Stimulated activated naive CD4-positive, alpha-beta T cell treated with Interleukin-2 at 50 U/mL for 16 hours (primary cell): ENCODE measurements at places on chromosomes 7 and 10.
A peak's percentile ranks its signal among the peaks of the same experiment; 100 is the strongest.

DNA sequence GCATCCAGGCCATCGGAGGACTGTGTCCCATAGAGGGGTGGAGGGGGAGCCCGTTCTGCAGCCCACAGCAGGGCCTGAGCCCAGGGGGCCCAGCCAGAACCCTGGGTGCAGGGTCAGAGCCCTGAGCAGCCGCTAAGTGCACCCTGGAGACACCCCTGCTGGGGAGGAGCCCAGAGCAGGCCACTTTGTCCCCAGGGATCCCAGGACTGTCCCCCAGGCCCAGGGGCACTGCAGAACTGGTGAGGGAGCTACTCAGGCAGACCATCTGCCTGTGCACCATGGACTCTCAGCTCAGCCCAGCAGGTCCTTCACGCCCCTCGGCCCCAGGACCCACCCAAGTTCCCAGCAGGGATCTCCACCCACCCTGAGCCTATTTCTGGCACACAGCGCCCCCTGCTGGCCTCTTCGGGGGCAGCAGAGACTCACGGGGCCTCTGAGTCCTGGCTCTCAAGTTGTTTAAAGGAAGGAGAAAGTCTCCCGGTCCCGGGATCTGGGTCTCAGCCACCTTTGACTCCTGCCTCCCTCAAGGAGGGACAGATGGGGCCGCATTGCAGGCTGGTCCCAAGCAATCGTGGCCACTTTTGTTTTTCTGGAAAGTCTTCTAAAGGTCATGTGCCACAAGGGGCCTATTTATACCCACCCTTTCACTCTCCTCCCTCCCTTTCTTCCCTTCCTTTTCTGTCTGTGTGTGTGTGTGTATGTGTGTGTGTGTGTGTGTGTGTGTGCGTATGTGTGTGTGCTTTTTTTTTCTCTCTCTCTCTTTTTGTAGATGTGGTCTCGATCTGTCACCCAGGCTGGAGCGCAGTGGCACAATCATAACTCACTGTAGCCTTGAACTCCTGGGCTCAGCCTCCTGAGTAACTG lies 90.3 kb downstream of the MYL10 start:
- peak; percentile 5 for DNase-seq

DNA sequence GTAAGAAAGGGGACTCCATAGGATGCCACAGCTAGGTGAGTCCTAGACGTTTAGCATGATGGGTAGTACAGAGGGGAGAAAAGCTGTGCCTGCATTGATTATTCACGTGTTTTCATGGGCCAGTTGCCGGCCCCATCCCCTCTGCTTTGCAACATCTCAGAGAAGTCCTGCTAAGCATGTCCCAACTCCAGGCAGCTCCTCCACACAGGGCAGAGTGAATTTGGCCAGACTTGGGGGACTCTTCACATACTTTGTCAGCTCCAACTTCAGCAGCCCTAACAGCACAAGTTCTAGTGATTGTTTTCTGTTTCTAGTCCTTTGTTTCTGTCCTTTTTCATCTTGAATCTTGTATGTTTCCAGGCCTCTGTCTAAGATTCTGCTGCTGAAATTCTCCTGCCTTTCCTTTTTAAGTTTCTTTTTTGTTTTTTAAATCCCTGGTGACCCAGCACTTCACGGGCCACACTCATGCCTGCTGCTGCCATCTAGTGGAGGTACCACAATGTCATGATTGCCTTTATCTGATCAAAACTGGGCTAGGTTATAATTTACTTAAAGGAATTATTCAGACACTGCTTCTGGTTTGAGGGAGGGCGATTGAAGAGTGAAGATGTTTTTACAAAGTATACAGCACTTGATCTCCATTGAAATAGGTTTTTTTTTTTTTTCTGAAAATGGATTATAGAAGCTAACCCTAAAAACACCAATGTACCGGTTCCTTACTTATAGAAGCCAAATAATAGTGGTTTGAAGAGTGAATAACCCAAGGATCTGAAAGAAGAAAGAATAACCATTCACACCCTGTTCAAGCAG lies 276.9 kb downstream of the CSTF2T start:
- peak; percentile 5 for DNase-seq

DNA sequence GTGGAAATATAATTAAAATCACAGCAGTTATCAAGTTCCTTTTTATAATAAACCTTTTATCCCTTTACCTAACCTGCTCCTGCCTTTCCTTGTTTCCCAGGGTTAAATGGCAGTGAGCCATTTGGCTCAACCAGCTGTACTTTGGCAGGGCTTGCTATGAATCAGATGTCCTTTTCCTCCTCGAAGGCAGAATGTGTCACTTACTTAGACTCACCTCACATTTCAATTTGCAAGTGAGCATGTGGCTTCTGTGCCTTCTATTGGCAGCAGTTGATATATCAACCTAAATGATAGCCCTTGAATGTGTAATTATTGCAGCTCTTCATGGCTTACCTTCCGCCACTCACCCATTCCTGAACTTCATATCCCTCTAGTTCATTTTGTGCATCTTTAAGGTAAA lies 301.7 kb downstream of the CSTF2T start:
- no peak for DNase-seq

DNA sequence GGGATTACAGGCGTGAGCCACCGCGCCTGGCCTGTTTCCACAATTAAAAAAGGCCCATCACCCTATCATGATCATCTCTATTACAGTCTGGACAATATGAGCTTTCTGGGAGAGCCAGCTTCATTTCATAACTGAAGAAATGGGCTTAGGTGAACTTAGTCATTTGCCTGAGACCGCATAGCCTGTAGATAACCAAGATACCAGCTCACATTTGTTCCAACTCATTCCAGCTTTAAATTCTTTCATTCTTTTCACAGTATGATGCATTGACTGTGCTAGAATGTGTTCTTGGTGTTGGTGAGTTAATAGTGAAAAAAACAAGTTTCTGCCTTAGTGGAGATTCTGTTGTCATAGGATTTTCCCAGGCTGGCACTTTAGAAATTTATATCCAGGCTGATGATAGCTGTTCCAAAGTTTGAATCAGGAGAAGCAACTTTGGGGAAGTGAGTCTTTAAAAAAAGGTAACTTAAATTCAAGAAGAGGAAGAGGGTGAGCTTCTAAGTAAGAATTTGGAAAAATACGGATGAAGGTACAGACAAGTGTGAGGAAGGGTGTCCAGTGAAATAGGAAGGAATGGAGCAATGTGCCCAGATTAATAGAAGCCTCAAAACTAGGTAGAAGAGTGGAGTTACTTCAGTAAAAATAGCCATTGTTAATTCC lies 2.1 kb upstream of the H2AZ2 start:
- no peak for DNase-seq

- DNase-seq, result no peak
Measured at GRCh38 chr10:120400601-120401000, 56.4 kb upstream of the PLPP4 start.

GRCh38 chr7:151754688-151755130 lies 122.2 kb downstream of the PRKAG2 start:
- no peak for DNase-seq

GRCh38 chr10:119705434-119705831 lies 20.4 kb upstream of the INPP5F start:
- DNase-seq, result no peak

DNA sequence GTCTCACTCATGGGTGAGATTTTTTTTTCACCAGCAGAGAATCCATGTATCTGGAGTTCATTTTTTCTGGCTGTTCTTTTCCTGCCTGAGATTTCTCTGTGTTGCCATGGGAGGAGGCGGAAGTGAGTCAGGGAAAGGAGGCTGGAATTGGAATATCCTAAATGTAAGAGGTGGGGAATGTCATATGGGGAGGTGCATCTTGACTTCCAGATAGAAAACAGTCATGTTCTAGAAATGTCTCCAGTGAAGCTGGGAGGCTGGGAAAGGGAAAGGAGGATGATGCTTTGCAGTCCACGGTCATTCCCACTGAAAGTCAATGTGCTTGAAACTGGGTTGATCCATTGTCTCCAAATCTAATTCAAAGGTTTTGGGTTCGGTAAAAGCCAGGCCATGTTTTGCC lies 39.7 kb upstream of the HPS1 start:
- DNase-seq, result no peak

- DNase-seq, result no peak
Measured at GRCh38 chr10:130370721-130371120, 234.5 kb downstream of the GLRX3 start.

DNA sequence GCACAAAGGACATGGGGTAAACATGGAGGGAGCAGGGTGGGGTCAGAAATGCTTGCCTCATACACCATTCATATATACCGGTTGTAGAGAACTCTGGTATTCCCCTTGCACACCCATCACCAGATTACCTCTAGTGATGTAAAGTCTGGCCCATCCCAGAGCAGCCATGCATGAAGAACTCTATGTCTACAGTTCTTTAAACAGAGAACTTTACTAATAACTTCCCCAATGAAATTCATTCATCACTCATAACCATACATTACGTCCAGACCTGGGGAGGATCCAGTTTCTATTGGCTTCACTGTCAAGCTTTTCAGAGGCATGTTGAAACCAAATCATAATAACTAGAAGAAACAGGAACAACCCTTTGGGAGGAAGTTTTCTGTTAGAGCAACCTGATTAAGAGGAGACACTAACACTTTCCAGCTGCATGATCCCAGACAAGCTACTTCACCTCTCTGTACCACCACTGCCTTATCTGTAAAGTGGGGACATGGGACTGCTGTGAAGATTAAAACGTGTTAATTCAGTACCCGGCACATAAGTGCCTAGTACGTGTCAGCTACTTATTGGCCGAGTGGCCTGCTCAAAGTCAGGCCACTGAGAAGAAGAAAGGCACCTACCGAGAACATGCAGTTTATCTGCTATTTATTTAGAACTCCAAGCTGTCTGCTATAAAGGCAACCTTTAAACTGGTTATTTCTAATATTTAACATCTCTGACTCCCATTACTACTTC lies 59.7 kb downstream of the IGF2BP3 start:
- no peak for DNase-seq

DNA sequence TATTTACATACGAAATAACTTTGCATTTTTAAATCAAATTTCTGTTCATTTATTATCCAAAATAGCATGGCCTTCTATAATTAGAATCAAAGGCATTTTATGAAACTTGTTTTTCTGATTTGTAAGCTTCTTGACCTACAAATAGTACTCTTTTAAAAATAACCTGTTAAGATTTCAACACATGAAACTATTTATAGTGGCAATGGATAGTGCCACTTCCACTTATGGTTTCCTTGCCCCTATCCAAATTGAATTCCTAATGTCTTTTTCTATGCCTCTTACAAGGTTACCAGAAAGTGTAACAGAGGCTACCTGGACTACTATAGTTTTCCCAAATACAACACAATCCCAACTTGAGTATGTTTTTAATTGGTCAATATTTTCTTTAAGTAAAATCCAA lies 263.5 kb downstream of the SEMA3D start:
- no peak for DNase-seq

DNA sequence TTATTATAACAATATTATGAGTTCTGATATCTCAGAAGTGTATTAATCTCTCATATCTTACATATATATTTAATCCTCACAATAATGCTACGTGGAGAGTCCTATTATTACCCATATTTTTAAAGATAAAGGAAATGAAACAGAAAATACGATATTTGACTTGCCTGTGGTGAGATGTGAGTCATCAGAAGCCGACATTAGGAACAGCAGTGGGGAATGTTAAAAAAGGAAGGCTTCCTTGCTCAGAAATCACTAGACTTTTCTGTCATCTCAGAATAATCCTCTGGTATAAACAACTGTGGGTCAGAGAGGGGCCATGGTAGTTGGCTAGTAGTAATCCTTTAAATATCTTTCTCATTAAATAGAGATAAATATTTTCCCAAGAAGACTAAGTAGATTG lies 402.3 kb upstream of the PCDH15 start:
- DNase-seq, result no peak

GRCh38 chr7:111137296-111138192 lies 46.6 kb downstream of the LRRN3 start:
- DNase-seq, result peak; percentile 25

- DNase-seq, result no peak
Measured at GRCh38 chr7:55127135-55127551, 108.3 kb downstream of the EGFR start.

GRCh38 chr10:15455456-15455855 lies 84.4 kb upstream of the FAM171A1 start:
- no peak for DNase-seq

DNA sequence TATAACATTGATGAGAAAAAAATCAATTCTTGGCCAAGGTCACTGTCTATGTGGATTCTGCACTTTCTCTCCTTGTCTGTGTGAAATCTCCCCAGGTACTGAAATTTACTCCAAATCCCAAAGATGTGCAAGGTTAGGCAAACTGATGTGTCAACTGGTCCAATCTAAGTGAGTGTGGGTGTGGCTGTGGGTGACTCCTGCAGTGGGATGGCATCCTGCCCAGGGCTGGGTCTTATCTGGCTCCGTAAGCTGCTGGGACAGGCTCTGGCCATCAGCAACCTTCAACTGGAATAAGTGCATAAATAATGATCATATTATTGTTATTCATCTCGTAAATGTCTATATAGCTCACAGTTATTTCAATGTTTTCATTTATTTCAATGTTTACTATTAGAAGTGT lies 79.3 kb downstream of the JCAD start:
- DNase-seq, result no peak

- DNase-seq, result peak; percentile 31
Measured at GRCh38 chr10:12635127-12635541, 285.8 kb downstream of the CAMK1D start.

DNA sequence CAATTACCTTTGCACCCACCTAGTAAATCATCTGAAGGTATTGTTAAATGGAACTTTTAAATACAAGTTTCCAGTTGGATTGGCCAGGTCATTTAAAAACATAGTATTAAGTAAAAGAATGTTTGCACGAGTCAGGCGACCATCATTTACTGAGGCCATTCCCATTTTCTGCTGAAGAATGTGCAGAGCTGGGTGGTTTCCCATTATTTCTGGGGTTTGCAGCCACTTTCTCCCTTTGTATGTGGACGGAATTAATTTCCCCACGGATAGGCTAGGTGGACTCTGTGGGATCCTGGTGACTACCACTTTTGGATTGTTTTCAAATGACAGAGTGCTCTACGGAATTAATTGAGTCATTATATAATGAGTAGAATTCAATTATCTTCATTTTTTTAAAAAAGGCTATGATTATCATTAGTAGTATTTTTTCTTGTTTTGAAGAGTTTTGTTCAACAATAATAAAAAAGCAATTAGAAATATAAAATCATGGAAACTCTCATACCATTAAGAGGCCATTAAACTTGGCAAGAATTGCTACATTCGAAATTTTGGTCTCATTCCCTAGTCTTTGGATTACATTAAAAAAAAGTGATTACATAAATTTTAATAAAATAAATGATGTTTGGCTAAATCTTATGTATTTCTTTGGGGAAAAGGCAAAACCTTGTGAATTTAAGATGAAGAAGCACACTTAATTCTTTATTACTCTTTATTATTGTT lies 120.4 kb upstream of the FZD8 start:
- no peak for DNase-seq

DNA sequence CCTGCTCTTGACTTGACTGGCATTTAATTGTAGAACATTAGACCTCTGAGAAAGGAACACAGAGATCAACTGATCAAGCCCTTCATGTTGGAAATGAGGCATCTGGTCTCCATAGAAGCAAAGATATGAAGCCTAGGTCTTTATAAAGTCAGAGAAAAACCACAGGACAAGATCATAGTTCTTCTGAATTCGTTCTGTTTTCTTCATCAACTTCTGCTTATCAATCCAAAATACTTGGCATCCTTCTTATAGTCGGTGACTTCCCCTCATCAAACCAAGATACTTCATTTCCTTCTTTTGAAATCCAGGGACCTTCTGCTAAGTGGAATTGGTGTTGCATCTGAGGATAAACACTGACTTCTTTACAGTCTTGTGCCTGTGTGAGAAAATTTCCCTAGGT lies 77.1 kb upstream of the PRKCQ start:
- no peak for DNase-seq
